Neuronal stem cell (in vitro differentiated cells): ENCODE measurements at places on chromosomes 3 and 15.
A peak's percentile ranks its signal among the peaks of the same experiment; 100 is the strongest.

DNA sequence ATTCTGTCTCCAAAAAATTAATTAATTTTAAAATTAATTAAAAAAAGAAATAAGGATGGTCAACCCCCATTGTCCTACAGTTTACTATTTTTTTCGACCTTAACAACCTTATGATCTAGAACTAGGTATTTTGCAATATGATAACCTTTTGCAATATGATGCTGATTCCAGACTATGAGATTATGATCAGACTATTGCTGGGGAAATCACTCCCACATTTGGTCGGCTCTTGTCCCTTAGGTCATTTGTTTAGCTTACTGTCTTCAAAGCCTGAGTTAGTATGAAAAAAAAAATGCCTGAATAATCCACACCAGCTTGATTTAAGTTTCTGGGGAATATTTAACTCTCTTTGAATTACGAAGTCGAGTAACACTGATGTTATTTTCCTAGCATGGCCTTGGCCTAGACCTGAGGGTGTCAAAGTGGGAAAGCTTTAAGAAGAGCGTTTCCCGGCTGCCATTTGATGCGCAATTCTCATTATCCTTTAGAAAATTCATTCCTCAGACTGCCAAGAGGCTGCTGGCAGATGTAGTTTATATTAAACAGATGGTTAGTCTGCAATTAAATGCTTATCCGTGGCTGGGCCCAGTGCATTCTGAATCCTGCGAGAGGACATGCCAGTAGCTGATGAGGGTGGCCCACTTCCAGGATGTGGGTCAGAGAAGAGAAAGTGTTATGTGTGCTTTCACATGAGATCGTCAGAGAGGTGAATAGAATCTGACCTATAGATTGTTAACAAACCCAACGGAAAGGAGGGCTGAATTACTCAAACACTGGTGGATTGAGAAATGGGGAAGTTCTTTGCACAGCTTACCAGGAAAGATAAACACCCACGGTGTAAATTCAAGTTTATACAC lies 496.0 kb upstream of the THBS1 start:
- no peak for DNase-seq

DNA sequence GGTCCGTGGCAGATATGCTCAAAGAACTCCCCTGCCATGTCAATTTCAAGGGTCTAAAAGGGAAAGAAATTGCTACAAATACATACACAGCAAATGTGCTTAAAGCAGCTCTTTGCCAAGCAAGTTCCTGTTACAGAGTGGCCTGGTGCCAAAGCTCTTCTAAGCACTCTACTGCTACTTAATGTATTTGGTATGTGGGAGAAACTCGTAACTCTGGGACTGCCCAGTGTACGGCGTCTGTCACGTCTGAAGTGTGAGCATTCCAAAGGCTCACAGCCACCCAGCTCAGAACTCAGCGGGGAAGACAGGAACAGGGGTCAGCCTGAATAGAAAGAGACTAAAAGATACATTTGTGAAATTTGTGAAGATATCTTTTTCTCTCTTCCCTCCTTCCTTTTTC lies 54.6 kb downstream of the RBMS3 start:
- DNase-seq, result peak; percentile 6

DNA sequence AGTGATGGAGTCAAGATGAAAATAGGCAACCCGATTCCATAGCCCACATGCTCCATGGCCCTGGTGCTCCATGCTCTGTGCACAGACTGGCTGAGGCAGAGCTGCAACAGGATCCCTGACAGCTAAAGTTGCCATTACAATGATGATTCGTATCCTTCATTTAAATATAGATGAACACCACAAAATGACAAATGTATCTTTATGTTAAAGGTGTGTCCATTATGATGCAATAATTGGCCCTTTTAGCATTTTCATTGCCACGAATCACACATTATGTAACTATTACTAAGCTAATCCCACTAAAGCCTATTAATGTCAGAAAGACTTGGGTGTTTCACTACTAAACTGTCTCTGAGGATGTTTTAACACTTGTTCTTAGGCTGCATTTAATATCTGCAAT lies 270.2 kb upstream of the THBS1 start:
- no peak for DNase-seq

DNA sequence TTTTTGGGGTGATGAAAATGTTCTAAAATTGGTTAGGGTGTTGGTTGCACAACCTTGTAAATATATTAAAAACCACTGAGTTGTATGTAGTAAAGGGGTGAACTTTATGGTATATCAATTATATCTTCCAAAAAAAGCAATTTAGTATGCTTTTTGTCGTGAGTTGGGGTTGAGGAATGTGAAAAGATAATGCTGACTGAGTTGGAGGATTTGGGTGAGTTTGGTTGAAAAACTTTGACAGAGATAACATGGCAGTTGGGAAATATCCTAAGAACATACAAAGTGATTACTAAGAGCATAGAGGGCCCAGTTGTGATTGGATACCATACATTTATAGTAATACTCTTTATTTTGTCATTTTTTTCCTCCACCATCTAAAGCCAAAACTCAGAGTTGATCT lies 33.6 kb downstream of the HMG20A start:
- no peak for DNase-seq

GRCh38 chr3:126118591-126118990 lies 34.7 kb upstream of the SLC41A3 start:
- DNase-seq, result no peak

GRCh38 chr3:116051586-116051985 lies 393.7 kb downstream of the LSAMP start:
- DNase-seq, result no peak

DNA sequence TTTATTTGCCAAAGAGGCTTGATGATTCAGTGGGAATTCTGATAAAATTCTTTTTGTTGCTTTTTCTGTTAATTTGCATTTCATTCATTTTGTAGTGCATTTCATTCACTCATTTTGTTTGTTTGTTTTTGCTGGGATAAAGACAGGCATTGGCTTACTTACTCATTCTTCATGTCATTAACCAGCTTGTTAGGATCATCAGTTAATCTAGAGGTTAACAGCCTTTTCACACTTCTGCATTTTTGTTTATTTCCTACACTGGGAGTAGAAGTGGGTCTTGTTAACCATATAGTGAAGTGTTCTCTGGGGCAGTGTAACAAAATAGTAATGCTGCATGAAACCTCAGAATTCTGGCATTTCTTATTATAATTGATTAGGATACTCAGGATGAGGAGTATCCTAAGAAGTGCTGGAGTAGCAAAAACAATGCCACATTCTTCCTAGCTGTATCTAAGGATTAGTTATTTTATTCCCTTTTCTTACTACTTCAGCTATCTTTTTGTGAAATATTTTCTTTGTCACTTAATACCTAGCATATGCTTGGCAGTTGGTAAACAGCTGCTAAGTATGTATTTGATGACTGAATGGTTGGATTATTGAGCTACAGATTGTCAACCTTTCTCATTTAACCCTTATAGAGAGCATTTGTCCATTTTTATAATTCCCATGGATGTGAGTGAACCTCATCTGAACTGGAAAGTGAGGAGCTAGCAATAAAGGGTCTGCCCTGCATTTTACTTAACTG lies 135.7 kb upstream of the LRRFIP2 start:
- DNase-seq, result no peak

DNA sequence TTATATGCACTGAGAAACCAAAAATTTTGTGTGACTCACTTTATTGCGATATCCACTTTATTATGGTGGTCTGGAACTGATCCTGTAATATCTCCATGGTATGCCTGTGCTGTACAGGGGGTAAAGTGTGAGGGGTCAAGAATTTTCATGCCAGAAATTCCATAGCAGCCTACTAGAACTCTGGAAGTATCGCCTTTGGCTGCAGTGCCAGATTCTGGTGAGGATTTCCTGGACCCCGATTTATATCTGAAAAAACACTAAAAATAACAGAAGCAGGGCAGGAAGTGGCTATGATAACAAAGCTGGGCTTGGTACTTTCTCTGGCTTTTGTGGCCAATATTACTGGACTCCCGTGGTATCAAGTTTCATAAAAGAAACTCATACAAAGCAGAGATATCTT lies 36.4 kb downstream of the CCDC80 start:
- no peak for DNase-seq

DNA sequence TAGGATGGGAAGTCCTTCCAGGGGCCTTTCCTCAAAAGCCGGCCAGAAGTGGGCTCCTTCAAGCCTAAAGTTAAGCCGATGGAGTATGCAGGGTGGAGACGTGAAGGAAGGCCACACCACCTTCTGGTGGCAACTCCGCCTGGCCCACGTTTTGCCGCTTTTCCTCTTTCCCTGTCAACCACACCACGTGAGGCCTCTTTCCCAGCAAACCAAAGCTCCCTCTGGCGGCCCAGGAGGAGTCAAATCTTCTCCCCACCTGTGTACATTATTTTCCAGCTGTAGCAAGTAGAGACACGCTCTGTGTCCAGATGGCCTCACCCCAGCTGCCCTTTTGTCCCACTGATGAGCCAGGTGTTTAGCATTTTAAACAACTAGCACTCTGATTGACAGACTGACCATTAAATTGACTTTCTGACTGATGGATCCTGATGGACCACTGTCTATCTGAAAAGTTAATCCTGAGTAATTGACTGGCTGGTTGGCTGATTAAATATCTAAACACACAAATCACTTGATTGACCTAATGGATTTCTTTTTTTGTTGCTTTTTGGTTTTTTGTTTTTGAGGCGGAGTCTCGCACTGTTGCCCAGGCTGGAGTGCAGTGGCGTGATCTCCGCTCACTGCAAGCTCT lies 59.6 kb upstream of the ZBTB38 start:
- DNase-seq, result peak; percentile 45

GRCh38 chr3:152471814-152472671 lies 203.3 kb downstream of the MBNL1 start:
- DNase-seq, result peak; percentile 41

GRCh38 chr3:88362428-88362827 lies 212.7 kb downstream of the C3orf38 start:
- DNase-seq, result no peak

DNA sequence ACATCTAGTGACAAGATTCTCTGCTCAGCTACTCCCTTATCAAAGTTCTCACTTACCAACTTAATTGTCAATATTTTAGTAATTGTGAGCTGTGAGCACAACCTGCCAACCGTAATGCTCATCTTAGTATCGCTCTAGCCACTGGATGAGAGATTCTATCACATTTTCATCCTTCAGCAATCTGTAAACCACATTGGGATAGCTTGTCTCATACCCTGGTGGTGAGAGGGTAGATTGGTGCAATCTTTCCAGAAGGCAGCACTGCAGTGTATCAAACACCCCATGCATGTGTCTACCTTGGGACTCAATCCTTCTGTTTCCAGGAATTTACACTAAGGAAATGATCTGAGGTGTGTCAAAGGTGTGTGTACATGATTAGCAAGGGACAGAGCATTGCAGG lies 18.9 kb upstream of the ATP8B4 start:
- no peak for DNase-seq

DNA sequence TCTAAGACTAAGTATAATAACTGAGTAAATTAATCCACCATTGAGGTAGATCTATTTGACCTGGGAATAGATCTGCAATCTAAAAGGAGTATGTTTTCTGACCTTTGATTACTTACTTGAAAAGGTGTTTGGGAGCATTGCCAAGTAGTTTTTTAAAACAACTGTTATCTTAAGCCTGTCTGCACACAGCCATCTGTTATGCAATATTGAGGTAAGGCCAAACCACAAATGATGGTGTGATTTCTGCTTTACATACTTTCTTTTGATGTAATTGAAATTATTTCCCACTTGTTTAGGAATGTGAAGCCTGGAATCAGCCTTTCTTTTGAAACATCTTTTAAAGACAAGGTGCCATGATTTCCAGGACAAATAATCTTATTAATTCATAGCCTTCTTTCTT lies 274.0 kb downstream of the BBX start:
- no peak for DNase-seq

DNA sequence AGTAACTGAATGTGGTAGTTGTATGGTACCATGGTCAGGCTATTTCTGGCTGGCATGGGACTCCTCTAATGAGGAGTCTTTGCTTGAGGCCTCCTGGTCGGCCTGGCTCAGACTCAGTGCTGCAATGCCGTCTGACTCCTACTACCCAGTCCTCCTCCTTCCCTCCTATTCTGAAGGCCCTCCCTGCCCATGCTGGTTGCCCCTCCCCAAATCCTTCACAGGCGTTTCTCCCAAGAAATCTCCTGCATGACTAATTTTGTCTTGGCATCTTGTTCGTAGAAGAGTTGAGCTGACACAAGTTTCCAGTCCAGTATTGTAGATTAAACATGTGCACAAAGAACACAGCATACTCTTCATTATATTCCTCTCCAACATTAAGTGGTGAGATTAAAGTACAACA lies 115.5 kb downstream of the NFKBIZ start:
- no peak for DNase-seq
